Activated naive CD8-positive, alpha-beta T cell treated with anti-CD3 and anti-CD28 coated beads, Interleukin-2, amount 50 U/mL, for 24 hours (primary cell): ENCODE measurements at places on chromosomes 2 and 18.

GRCh38 chr18:709771-710170, 2.7 kb downstream of the ENOSF1 start:
- DNase-seq, result no peak

DNA sequence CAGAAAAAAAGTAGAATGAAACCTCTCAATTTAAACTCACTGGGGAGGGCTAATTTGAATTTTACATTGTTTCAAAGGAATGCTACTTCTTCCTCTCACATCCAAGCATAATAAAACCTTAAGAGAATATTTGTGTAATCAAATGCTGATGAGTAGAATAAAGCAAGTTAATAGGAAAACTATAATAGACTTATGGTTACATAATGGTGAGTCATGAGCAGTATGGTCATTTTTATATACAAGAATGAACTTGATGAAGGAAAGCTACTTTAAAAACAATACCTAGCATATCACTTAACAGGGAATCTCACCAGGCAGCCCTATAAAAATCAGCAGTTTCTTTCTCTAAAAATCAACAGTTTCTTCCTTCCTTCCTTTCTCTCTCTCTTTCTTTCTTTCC, 80.3 kb downstream of the VSNL1 start:
- DNase-seq, result no peak

DNA sequence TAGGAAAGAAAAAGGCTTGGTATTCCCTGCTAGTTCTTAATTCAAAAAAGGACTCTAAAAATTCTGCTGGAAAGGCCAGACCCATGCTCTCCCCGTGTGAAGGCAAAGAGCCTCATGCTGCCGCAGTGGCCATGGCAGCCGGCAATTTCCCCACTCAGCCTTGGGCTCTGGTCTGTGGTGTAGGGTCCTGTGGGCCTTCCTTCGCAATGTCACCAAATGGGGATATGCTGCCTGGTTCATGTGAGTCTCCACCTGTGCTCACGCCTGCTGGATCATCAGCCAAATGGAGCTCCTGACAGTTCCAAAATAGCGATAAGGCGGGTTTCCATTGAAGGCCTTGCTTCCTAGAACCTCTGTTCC, 282.8 kb upstream of the ATP5MC3 start:
- no peak for DNase-seq

DNA sequence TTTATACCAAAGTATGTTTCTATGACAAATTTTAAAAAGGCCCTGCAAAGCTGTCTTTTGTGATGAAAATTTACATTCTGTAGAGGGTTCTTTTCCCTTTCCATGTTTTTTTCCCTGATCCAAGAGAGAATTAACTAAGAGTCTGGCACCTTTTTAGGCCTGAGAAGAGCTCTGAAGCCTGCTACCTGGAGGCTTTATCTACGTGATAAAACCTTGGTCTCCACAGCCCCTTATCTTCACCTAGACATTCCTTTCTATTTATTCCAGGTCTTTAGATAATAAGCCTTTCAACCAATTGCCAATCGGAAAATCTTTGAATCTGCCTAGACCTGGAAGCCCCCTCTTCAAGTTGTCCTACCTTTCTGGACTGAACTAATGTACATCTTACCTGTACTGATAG, 774.1 kb upstream of the LRRTM1 start:
- DNase-seq, result no peak

DNA sequence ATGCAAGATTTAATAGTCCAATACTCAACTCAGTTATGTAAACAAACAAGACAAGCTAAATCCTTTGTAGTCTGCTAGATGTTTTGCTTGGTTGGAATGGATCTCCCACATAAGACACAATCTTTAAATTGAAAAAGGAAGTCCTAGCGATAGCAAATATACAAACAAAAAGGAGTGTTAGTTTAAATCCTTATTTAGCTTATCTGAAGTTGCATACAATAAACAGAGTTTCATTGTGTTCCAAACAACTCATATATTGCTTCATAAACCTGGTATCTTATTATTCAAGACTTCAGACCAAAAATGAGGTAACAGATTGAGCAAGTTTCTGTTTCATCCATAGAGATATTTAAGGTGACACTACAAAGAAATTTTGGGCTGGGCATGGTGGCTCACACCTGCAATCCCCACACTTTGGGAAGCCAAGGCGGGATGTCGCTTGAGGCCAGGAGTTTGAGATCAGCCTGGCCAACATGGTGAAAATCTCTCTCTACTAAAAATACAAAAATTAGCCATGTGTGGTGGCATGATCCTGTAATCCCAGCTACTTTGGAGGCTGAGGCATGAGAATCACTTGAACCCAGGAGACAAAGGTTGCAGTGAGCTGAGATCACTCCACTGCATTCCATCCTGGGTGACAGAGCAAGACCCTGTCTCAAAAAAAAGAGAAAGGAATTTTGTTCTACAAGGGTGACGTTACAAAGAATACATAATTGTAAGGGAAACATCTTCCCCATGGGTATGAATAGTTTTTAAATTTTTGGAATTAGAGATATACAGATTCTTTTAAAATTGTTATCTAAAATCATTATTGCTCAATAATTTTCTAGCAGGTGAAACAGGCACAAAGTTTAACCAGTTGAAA, 150.5 kb upstream of the L3MBTL4 start:
- DNase-seq, result no peak

- DNase-seq, result no peak
Observed at GRCh38 chr18:69401226-69401971, 711 bp downstream of the DOK6 start.

DNA sequence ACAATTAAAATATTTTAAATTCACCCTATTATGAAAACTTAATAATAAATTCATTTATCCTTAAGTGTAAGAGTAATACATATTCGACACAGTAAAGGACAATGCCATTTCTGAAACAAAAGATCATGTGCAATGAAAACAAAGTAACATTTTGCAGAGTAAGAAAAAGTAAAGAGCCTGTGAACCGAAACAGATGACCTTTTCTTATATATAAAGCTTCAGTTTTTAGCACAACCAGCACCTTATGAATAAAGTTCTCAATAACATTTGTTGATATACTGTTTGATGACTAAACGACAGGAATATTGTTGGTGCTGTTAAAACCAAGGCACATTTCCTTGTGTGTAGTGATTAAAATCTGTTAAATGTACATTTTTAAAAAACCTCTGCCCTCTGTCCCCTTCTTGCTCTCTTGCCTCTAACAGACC, 1.5 kb downstream of the PELI1 start:
- DNase-seq, result no peak

DNA sequence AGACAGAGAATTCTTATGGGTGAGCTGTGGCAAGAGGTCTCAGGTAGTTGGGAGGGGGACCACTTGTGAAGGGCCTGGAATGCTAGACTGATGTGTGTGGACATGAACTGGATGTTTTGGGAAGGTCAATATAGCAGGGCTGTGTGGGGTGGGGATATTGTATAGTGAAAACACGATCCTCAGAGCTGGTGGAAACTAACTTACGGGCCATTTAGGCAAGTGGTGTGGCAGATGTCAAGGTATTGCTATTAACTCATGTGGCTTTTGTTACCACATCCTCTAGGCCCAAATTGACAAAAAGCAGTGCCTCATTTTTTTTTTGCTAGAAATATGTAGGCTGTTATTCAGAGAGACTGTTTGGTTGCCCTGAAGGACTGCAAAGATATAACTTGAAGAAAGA, 8.0 kb upstream of the GALNT1 start:
- no peak for DNase-seq

DNA sequence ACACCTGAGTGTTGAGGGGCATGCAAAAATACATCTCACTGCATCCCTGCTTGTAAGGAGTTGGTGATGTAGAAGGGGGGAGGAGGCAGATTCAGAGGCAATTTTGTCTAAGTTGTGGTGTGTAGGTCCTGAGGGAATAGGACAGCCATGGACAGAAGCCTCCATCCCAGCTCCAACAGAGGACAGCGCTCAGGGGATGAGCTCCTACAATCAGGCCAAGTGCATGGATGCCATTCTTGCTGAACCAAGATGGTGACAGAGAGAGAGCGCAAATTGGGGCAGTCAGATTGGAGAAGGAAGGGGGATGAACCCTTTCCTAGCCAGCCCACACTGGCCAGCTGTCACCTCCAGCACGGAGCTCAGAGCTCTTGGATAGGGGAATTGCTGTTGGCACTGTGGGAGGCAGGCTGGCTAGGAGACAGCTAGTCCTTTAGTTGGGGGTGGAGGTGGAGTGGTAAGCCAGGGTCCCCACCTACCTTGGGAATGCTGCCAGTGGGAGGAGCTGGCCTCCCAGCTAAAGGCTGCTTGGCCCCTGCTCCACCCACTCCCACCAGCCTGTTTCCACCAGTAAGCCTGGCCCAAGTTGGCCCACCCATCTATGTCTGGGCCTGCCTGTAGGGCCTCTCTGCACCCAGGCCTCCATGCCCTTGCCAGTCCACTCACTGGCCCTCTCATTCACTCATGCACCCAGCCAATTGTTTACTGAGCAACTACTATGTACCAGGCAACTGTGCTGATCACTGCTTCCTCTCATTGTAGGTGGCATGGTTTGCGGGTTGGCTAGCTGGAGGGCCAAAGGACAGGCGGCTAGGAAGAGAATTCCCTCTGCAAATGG, 2.5 kb upstream of the PER2 start:
- no peak for DNase-seq

GRCh38 chr2:46841621-46842020, 74.0 kb downstream of the MCFD2 start:
- DNase-seq, result no peak

DNA sequence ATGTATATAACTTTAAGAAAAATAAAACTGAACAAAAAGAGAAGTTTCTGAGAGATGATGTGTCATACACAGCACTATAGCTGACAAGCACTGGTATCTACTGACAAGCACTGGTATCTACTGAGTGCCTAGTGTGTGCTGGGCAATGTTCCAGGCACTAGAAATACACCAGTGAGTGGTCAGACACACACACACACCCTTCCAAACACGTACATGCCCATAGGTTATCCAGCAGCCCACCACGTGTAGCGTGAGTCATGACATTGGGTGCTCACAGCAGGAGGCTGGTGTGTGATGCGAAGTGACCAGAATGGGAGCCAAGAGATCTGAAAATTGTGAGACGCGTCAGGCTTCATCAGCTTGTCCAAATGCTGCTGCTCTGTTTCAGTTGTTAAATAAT, 12.2 kb upstream of the GNAL start:
- no peak for DNase-seq

- DNase-seq, result no peak
Observed at GRCh38 chr2:45532181-45532580, 78.9 kb downstream of the SRBD1 start.

DNA sequence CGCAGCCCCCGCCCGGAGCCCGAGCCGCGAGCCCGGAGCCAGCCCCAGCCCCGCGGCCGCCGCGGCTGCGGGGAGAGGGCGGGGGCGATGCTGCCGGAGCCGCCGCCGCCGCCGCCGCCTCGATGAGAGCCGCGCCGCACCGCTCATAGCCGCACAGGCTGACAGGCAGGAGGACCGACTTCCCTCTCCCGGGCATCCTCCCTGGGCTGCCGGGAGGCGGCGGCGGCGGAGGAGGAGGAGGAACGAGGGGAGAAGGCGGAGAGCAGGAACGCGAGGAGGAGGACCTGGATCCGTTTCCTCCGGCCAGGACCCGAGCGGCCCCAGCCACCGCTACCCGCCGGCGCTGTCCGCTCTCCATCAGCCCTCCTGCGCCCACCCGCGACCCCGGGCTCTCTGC, 370 bp downstream of the KLHL29 start:
- peak; percentile 20 for DNase-seq

DNA sequence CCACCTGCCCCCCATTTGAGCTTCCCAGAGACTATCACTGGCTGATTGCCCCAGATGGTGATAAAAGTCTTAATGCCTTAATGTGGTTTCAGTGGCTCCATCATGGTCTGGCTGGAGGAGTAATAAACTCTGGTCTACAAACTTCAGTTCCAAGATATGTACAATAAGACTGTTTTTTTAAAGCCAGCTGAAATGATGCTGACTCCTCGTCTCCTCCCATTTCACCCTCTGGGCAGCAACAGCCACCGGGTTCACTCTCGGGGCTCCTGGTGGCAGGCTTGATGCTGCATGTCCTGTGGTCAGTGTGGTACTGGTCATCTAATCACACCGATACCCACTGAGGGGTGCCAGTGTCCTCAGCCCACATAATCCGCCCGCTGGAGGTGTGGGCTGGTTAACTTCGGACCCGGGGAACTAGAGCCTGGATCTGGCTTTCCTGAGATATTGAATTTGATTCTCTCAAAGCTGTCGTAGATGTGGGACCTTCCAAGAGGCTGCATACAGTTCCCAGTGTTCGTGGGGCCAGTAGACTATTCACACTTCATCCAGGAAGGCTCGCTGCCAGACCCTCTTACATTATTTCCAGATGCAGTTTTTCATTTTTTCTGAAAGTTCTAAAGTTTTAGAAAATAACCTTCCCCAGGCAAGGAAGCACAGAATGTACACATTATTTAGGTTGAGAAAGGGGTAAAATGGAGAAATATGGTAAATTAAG, 95.3 kb downstream of the GALR1 start:
- DNase-seq, result no peak

- DNase-seq, result no peak
Observed at GRCh38 chr2:239199041-239199768, 201.6 kb downstream of the HDAC4 start.

DNA sequence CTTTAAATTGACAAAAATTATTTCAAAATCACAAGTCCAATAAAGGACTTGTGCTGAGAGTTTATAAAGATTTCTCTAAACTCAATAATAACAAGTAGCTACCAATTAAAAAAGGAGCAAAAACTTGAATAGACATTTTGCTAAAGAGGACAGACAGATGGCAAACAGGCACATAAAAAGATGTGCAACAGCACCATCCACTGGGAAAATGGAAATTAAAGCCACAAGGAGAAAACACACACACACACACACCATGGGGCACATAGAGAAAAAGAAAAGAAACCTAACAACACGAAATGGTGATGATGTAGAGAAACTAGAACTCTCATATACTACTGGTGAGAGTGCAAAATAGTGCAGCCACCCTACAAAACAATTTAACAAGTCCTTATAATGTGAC, 12.6 kb upstream of the SLC9A4 start:
- DNase-seq, result no peak

GRCh38 chr18:68608851-68609490, 105.9 kb downstream of the TMX3 start:
- DNase-seq, result no peak

GRCh38 chr2:230903231-230904150, 21.6 kb downstream of the GPR55 start:
- peak; percentile 1 for DNase-seq

DNA sequence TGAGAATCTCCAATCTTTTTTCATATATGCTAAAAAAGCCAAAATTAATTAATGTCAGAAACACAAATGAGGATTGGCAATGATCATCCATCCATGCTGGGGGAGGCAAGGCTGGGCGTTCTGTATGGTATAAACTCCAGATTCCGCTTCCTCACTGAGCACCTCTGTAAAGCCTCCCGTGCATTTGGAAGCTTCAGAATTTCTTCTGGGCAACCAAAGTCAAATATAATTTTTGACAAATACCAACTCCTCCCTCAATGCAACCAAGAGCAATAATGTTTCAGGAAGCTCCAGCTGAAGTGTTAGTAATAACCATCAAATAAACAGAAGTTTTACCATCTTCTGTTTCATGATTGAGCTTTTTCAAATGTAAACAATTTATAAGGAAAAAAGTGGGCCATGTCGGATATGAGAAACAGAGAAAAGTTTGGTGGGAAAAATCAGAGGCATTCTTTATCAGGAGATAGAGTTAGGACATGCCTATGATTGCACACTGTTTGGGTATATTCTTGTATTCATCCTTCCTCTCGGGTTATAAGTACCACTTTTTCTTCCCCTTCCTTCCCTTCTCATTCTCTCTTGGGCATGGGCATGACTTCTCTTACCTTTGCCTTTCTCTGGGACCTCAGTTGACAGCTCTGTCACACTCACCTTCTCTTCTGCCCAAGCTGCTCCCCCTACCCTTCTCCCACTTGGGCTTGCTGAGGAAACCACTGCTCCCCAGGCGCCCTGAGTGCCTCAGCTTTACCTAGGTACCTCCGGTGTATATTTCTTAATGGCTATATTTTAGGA, 149.5 kb upstream of the ZEB2 start:
- no peak for DNase-seq

GRCh38 chr18:50982802-50983179, 15.0 kb downstream of the ELAC1 start:
- no peak for DNase-seq
